AG09309 (cell line): ENCODE measurements at places on chromosomes 5 and 9.

- DNase-seq: no peak
Measured at GRCh38 chr5:104418056-104418455, 855.5 kb upstream of the NUDT12 start.

DNA sequence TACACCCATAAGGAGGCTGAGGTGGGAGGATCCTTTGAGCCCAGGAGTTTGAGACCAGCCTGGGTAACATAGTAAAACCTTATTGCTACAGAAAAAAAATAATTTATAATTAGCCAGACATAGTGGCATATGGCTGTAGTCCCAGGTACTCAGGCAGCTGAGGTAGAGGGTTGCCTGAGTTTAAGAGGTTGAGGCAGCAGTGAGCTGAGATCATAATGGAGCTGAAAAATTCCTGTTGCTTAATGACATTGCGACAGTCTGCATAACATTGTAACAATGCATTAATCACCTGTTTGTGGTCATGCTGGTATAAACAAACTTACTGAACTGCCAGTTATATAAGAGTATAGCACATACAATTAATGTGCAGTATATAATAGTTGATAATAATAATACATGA is 214.2 kb downstream of the TRIM32 start:
- no peak for DNase-seq

GRCh38 chr5:142686210-142686734 is 382 bp upstream of the FGF1 start:
- no peak for DNase-seq

DNA sequence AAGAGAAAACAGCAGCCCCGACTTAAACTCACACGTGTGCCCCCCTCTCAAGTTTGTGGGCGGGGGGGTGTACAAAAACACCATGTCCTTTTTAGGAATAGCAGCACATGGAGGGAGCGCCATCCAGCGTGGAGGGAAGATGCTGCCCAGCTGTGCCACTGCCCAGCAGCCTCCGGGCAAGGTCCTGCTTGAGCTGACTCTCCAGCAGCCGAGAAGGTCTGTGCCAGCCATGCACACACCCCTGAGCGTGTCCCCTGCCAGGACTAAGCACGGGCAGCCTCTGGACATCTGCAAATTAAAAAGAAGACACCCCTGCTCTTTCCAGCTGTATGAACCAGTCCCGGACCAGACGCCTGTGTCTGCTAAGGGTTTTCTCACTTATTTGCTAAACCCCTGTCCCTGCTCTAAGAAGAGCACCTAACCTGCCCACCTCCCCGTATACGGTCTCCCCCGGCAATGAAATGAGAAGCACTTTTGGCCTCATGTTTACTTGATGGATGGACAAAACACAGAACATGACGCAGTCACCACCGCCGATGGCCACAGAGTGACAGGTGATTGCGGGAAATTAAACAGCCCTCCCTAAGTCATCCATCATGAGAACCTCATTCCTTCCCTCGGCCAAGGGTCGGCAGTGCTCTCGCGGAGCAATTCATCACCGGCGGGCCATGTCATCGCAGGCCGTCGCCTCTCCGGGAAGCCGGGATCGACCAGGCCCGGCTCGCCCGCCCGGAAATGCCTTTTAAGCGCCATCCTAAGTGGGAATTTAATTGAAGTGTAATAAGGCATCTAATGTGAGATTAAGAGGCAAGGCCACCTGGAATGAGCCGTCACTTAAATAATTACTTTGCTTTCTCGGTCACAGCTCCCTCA is 96.9 kb downstream of the OLFM1 start:
- no peak for DNase-seq

DNA sequence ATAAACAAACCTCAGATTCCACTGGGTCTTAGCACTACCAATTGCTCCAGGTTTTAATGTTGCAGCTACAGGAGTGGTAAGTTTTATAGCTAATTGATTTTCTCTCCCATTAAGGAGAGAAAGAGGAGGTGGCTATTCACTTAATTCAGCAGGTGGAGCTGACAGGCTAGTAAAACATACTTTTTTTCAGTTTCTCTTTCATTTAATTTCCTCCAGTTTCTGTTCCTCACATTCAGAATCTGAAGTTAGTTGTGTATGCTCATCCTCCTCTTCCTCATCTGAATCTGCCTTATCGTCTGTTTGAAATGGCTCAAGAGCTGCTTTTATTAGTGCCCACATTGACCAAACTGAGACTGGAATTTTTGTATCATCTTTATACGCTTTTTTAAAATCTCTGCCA is 98.0 kb downstream of the PLPPR1 start:
- no peak for DNase-seq

GRCh38 chr9:107739601-107740082 is 250.1 kb upstream of the KLF4 start:
- no peak for DNase-seq

- no peak for DNase-seq
Measured at GRCh38 chr9:133113949-133114885, 6.8 kb downstream of the RALGDS start.

GRCh38 chr5:142783601-142784341 is 13.6 kb downstream of the ARHGAP26 start:
- DNase-seq: no peak

DNA sequence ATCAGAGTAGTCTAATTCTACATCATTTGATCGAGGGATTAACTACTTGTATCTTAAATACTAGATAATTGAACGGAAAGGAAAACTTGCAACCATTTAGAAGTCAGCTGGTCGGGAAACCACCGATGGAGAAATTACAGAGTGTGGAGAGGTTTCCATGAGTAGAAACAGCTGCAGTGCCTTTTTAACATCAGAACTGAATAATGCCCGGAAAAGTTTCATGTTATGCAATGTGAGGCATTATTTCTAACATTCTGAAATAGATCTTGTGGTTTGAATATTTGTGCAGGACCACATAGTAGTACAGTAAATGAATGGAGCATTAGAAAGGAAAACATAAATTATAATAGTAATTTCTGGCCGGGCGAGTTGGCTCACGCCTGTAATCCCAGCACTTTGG is 88.1 kb upstream of the RNF180 start:
- no peak for DNase-seq

DNA sequence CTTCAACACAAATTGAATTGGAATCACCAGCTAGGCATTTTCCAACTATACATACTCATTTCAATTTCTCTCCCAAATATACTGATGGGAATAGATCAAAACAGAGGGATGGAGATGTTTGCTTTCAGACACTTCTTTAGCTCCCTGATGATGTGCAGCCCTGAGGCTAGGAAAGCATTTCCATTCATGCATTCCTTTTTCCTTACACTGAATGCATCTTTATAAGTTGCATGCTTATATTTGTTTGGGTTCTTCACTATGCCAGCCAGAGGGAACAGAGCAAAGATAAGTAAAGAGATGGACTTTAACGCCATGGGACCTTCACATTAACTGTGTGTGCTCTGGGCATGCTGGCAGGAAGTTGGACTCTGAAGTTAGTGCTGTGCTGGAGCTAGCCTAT is 696.5 kb upstream of the CDH9 start:
- no peak for DNase-seq

DNA sequence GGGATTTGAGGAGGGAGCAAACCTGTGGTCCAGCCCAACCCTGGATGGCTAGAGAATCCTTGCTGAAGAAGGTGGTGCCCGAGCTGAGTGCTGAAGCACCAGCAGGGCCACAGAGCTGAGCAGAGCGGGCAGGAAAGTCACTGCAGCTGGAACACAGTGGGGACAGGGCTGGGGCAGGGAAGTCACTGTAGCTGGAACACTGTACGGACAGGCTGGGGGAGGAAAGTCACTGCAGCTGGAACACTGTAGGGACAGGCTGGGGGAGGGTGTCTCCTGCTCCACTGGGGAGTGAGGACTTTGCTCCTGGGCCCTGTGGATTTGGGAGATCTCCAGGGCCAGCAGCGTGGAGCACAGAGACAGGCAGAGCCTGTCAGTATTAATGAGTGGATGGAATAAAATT is 9.0 kb upstream of the SUSD3 start:
- no peak for DNase-seq

DNA sequence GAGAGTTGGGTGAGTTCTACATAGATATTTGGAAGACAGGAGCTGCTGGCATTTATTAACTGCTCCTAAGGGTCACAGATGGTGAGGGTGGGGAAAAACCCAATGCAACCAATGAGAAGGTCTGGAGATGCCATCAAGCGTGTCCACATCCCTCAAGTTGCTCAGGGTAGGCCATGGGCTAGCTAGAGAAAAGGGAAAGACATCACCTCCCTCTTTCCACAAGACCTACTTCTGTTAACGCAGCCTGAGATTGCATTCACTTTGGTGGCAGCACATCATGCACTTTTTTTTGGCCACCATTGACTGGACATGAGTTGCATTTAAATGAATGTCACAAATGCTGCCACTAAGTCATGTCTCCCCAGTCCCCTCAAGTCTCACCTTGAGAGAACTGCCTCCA is 71.4 kb downstream of the ARHGEF37 start:
- no peak for DNase-seq

- no peak for DNase-seq
Measured at GRCh38 chr9:120410925-120411501, 169.0 kb downstream of the CDK5RAP2 start.

GRCh38 chr5:58013542-58014258 is 446.2 kb downstream of the PLK2 start:
- no peak for DNase-seq

GRCh38 chr5:32531885-32532520 is 53.4 kb upstream of the SUB1 start:
- DNase-seq: no peak

DNA sequence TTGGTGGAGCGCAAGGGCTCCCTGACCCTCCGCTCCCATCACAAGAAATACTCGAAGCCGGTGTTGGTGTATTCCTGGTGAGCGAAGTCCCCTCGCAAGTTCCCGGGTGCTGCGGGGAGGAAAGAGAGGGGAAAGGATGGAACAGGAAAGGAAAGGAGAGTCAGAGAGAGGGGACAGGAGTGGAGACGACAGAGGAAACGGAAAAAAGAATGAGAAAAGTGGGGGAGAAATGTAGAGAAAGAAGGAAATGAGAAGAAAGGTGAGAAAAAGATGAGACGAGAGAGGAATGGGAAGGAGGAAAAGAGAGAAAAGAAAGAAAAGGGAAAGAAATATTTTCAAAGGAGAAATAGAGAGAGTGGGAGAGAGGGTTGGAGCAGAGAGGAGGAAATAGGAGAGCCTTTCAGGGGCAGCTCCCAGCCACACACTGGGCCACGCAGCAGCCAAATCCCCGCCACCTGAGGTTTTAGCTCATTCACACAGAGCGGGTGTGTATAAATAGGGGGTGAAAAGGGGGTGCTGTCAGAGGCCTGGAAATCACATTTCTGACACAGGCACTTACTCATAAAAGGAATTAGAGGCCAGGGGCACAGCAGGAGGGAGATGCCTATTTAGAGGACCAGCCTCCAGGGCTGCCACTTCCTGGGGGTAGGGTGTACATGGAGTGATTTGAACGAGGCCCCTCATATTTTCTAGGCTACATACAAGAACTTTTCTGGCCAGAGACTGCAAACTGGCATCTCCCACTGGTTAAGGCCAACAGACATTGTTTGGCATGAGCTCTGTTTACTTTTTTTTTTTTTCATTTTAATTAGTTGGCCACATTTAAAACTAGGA is 555 bp downstream of the CFAP95 start:
- DNase-seq: no peak

DNA sequence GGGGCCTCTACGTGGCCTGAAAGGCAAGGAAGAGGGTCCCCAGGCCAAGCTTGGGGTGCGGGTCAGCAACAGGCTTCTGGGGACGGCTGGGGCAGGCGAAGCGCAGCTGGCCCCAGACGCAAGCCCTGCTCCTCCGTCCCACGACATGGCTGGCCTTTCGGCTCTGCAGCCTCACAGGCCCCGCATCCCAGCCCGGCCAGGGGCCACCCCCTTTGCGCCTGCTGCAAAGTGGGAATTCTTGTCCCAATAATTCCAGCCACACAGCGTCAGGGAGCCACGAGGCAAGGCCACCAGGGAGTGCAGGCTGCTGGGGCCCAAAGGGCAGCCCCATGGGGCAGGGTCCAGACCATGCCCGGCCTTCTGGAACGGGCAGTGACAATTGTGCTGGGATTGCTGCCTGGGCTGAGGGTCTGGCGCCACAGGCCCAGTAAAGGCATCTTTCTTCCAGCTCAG is 1.1 kb upstream of the ENTPD2 start:
- no peak for DNase-seq

DNA sequence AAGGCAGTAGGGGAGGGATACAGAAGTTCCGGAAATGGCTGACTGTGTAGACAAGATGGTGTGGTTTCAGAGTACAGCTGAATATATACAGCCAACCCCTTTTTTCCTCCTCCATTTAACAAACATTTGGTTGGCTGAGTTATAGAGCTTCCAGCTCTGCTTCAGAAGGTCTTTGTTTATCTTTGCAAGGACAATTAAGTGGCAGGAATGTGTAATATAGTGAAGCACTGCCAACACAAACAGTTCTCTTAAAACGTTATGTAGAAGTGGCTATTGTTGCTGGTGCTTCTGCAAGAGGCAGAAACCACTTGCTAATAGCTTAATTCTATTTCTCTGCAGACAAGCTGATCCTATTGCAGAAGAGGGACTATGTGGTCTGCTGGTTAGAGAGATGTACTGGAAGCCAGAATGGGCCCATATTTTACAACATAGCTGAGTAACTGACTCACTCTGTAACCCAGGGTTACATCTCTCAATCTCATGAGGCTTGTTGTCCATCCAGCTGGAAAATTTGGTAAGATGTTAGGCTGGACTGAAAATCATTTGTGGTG is 62.7 kb upstream of the OSMR start:
- DNase-seq: peak; percentile 97

- DNase-seq: no peak
Measured at GRCh38 chr5:31415009-31415923, 116.6 kb downstream of the DROSHA start.

DNA sequence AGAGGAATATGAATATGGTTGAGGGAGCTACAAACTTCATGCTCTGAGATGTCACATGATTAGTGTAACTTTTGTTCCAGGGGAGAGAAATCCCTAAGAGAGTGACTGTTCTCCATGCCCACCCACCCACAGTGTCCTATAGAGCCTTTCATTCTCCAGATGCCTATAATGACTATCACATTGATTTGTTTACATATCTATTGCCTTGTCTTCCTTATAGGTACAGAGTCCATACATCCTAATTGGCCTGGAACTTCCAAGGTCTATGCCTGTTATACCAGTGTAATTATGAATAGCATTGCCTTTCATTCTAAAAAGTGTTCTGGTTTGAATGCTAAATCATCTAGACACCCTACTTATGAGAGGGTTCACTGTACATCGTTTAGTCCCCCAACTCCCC is 475.4 kb downstream of the RAB3C start:
- no peak for DNase-seq

- no peak for DNase-seq
Measured at GRCh38 chr5:146832985-146833732, 45.4 kb downstream of the PPP2R2B start.
